H7 (cell line): ENCODE measurements at places on chromosomes 6 and 20. TPM values are rescaled to one million over a fixed set of nuclear protein-coding genes. Genes with fewer than 3 reads are reported as not detected.

FILIP1 gene
- 1.4 and 1.6 TPM in 2 replicates for total RNA-seq

B3GAT2 gene
- 0.18 and 0.28 TPM in 2 replicates for total RNA-seq

TTBK1 gene
- not detected in 2 replicates for total RNA-seq

GRIK2 gene
- total RNA-seq: 0.76 and 1.2 TPM in 2 replicates

BPIFA2 gene
- total RNA-seq: not detected in 2 replicates

FAM83C gene
- not detected in 2 replicates for total RNA-seq

ZBTB46 gene
- total RNA-seq: 13.5 and 20.0 TPM in 2 replicates

TMEM74B gene
- total RNA-seq: 4.1 and 5.9 TPM in 2 replicates

DNAH8 gene
- 0.03 TPM in 1 of 2 replicates, not detected in the other for total RNA-seq

BTNL2 gene
- total RNA-seq: not detected in 2 replicates

MRPS10 gene
- total RNA-seq: 46.5 and 60.9 TPM in 2 replicates

GPR63 gene
- total RNA-seq: 4.2 and 6.2 TPM in 2 replicates

PCSK2 gene
- 0.10 and 0.11 TPM in 2 replicates for total RNA-seq

LAMA4 gene
- total RNA-seq: 1.1 and 2.1 TPM in 2 replicates

VIP gene
- not detected in 2 replicates for total RNA-seq

WFDC10B gene
- 0.52 TPM in 1 of 2 replicates, not detected in the other for total RNA-seq

OXT gene
- total RNA-seq: 1.5 TPM in 1 of 2 replicates, not detected in the other

SGK2 gene
- total RNA-seq: 0.07 TPM in 1 of 2 replicates, not detected in the other

DNMT3B gene
- 496 and 585 TPM in 2 replicates for total RNA-seq

CALHM4 gene
- total RNA-seq: not detected in 2 replicates
